ENCODE measurements at places on chromosomes 1 and 21. TPM values are rescaled to one million over a fixed set of nuclear protein-coding genes. Genes with fewer than 3 reads are reported as not detected.

ANKRD65 gene
- 10.0 TPM for total RNA-seq

DNA sequence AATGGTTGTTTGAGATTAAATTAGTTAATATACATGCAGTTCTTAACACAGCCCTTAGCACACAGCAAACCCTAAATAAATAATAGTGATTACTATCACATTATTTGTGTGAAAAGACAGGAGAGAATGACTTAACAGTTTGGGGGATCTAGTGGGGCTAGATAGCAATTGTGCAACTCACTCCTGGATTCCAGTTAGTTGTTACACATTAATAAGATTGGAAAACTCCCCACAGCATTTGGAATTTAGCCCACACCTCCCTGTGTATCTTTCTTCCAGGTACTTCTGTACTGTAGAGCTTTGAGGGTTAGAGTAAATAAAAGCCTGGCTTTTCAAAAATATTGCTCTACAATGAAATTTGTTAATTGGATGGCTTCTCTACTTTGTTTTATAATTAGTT lies 93.2 kb downstream of the KCTD3 start:
- no peaks in the 10 kb centered on the region for H3K4me1 ChIP-seq
- no peaks in the 10 kb centered on the region for H3K27me3 ChIP-seq
- H3K27ac ChIP-seq = no peak overlapping the region
- H3K36me3 ChIP-seq = no peaks in the 10 kb centered on the region

DNA sequence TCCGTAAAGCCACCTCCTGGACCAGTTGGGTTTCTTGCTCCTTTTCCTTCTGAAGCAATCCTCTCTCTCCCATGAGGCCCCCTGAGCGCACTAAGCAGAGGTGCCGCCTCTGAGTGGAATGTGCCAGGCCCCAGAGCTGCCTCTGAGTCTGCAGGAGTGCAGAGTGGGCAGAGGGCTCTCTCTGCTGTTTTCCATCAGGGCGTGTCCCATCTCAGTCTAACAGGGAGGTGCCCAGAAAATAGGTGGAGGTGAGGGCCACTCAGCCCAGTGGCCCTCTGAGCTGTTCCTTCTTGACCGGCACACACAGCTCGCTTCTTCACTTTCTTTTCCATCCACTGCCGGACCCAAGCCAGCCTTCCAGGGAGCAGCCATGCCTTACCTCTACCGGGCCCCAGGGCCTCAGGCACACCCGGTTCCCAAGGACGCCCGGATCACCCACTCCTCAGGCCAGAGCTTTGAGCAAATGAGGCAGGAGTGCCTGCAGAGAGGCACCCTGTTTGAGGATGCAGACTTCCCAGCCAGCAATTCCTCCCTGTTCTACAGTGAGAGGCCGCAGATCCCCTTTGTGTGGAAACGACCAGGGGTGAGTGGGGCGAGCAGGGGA lies at the start of gene CAPN9:
CAPN9 (plus strand) TSS at position 262 of the 604 bp plus-strand sequence; CDS start at position 371, 109 bp downstream.
- no peak within 1 kb of the TSS for H3K27ac ChIP-seq
- no peak for DNase-seq
- no peaks in the 10 kb centered on the region for H3K4me1 ChIP-seq
- no peak within 1 kb of the TSS for H3K4me3 ChIP-seq
- H3K36me3 ChIP-seq = no peaks in the 10 kb centered on the region

GRCh38 chr1:60277269-60277668 lies 203.7 kb upstream of the C1orf87 start:
- H3K27me3 ChIP-seq = no peaks in the 10 kb centered on the region
- DNase-seq = no peak
- no peak overlapping the region for H3K4me3 ChIP-seq
- no peaks in the 10 kb centered on the region for H3K36me3 ChIP-seq
- H3K4me1 ChIP-seq = peaks cover 14% of the 10 kb centered on the region
- no peak overlapping the region for H3K27ac ChIP-seq

GRCh38 chr1:23718482-23718881 lies 24.8 kb upstream of the ELOA start:
- H3K27ac ChIP-seq = no peak overlapping the region
- DNase-seq = no peak
- H3K4me3 ChIP-seq = no peak overlapping the region
- H3K4me1 ChIP-seq = peaks cover 9% of the 10 kb centered on the region
- no peaks in the 10 kb centered on the region for H3K36me3 ChIP-seq

PROX1 gene
- total RNA-seq = 5.4 TPM

- H3K4me1 ChIP-seq = peaks cover 9% of the 10 kb centered on the region
- no peak overlapping the region for H3K27ac ChIP-seq
- H3K4me3 ChIP-seq = no peak overlapping the region
- no peaks in the 10 kb centered on the region for H3K27me3 ChIP-seq
- no peaks in the 10 kb centered on the region for H3K36me3 ChIP-seq
- no peak for DNase-seq
Measured at GRCh38 chr1:94623560-94624148, 82.1 kb upstream of the F3 start.

- peak overlapping the region; percentile 73 for H3K4me3 ChIP-seq
- peaks cover 40% of the 10 kb centered on the region for H3K4me1 ChIP-seq
- H3K36me3 ChIP-seq = no peaks in the 10 kb centered on the region
- no peaks in the 10 kb centered on the region for H3K27me3 ChIP-seq
- H3K27ac ChIP-seq = peak overlapping the region; percentile 97
Measured at GRCh38 chr1:198158735-198159589, 2.2 kb downstream of the NEK7 start.

DNA sequence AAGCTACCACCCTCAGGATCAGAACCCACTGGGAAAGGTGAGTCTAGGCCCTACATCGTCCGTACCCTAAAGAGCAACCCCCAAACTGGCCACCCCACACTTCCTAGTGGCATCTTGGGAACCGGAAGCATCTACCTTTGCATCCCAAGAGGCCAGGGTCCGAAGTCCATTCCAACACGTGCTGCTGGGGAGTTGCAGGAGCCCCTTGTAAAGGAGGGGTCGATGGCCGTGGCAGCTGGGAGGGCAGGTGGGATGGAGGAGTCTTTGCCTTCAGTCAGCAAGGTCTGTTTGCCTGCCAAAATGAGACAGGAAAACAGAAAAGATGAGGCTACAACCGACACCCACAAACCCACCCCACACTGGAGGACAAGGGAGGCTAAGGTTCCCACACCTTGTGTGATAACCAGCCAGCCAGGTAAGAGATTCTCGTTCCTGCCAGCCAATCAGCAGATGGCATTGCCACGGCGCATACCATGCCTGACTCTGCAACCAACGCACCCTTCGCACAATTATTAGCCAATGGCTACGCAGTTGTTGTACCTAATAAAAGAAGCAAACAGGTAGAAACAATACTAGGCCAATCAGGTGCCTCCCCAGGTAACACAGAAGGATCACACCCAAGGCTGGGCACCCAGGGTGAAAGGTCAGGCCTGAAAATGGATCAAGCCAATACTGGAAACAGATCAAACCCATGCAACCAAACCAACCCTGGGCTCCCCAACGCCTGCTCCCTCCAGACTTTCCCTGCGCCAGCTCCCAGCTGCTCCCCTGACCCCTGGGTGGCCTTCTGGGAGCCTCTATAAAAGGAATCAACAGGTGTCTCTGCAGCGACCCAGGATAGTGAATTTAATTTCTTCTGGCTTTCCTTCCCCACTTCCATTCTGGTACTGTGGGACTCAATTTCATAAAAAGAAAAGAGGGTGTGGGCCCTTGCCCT lies 35.6 kb downstream of the CASZ1 start:
- H3K4me3 ChIP-seq = no peak overlapping the region
- peaks cover 63% of the 10 kb centered on the region for H3K4me1 ChIP-seq
- H3K36me3 ChIP-seq = no peaks in the 10 kb centered on the region
- DNase-seq = no peak

TLCD4 gene
- total RNA-seq = 11.1 TPM

DNA sequence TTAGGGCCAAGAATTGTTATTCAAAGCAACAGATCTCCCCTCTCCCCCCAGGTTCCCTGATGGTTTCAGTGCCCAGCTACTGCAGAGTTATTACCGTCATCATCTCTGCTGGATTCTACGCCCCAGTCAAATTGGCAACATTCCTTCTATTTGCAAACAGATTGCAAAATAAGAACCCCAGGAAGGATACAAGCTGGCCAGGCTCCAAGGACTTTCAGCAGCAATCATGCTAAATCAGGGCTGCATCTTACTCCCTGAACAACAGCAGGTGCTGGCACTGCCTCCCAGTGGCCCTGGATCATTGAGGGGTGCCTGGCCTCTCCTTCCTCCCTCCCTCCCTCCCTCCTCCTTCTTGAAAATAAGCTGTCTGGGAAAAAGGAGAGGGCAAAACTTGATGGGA lies 521.6 kb upstream of the BEND5 start:
- H3K4me1 ChIP-seq = no peaks in the 10 kb centered on the region
- no peak overlapping the region for H3K4me3 ChIP-seq
- no peaks in the 10 kb centered on the region for H3K36me3 ChIP-seq

- H3K36me3 ChIP-seq = no peaks in the 10 kb centered on the region
- H3K27me3 ChIP-seq = no peaks in the 10 kb centered on the region
- H3K4me3 ChIP-seq = no peak overlapping the region
- no peaks in the 10 kb centered on the region for H3K4me1 ChIP-seq
Measured at GRCh38 chr21:32860399-32860798, 88.8 kb upstream of the PAXBP1 start.

DNA sequence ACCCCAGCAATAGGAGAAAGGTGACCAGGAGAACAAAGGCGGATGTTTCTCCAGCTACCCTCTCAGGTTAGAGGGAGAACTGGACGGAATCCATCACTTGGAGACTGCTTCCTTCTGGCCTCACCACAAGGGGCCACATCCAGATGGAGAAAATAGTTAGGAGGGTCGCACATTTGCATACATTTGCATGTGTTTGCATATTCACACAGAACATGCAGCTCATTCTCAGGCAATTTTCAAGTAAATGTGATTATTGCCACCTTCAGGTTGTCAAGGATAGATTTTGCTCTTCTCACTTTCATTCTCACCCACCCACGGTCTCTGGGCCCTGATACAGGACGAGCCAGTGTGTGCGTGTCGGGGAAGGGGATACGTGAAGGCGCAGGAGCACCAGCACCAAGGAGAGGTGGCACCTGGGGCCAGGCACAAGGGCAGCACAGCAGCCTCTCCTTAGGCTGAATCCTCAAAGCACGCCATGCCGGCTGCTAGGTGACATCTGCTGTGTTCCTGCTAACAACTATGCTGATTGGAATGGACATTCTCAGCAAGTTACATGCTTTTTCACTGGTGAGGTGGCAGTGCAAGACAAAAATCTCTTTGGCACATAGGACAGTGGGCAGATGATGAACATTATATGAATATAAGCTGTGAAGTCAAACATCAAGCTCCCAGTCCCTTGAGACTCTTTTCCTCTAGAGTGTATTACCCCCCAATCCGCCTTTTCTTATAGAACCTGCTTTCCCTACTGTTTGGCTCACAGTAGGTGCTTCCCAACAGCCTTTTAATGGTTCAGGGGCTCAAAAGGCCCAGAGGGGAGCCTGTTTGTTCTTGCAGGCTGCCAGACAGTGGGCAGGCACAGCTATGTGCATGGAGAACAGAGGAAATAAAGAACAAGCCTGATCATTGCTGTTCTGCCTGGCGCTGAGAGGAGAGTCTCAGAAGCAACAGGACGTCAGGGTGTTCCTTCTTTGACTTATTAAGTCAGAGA lies 14.3 kb downstream of the ACKR1 start:
- no peaks in the 10 kb centered on the region for H3K4me1 ChIP-seq
- H3K36me3 ChIP-seq = no peaks in the 10 kb centered on the region
- no peak for DNase-seq
- no peak overlapping the region for H3K4me3 ChIP-seq
- no peaks in the 10 kb centered on the region for H3K27me3 ChIP-seq

GRCh38 chr1:77355010-77355409 lies 73.2 kb downstream of the AK5 start:
- H3K4me1 ChIP-seq = no peaks in the 10 kb centered on the region
- no peaks in the 10 kb centered on the region for H3K36me3 ChIP-seq
- no peak for DNase-seq
- H3K27ac ChIP-seq = no peak overlapping the region
- no peaks in the 10 kb centered on the region for H3K27me3 ChIP-seq

DNA sequence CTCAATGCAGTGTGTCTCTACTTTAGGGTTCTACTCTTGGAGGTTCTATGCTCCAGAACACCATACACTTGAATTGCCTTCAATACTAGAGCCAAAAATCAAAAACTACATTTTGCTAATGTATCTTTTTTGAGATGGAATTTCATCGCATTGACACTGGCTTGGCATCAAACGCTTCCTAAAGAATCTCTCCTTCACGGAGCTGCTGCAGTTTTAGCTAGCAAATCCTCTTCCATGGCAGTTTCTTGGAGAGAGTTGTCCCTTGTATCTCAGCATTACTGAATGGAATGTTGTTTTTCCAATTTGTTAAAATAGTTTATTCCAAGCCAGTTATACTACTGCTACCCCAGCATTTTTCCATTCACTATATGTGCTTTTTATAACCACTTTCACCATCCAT lies 17.7 kb downstream of the SDCCAG8 start:
- peaks cover 12% of the 10 kb centered on the region for H3K36me3 ChIP-seq
- no peak for DNase-seq
- H3K27me3 ChIP-seq = no peaks in the 10 kb centered on the region
- no peaks in the 10 kb centered on the region for H3K4me1 ChIP-seq

C1orf141 gene
- not detected for total RNA-seq

DNA sequence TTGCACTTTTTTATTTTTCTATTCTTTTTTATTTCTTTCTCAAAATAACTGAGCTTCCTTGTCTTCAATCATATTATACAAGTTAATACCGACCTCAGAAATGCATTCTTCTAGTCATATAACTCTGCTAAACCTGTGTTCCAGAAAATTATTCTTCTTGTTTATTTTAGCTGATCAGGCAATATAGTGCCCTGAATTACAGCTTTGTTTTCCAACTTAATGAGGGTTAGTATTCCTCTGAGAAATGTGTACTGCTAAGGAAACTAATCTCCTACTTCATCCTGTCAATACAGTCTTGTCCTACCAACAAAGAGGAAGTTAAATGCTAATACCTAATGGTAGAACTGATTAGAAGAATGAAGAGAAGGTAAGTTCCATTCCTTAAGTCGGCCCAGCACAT lies 13.0 kb downstream of the BRINP3 start:
- no peaks in the 10 kb centered on the region for H3K4me1 ChIP-seq
- no peaks in the 10 kb centered on the region for H3K27me3 ChIP-seq
- no peak overlapping the region for H3K27ac ChIP-seq
- no peak for DNase-seq

GRCh38 chr1:91912266-91912665 lies 26.3 kb upstream of the TGFBR3 start:
- no peaks in the 10 kb centered on the region for H3K27me3 ChIP-seq
- no peaks in the 10 kb centered on the region for H3K4me1 ChIP-seq
- H3K4me3 ChIP-seq = no peak overlapping the region

DNA sequence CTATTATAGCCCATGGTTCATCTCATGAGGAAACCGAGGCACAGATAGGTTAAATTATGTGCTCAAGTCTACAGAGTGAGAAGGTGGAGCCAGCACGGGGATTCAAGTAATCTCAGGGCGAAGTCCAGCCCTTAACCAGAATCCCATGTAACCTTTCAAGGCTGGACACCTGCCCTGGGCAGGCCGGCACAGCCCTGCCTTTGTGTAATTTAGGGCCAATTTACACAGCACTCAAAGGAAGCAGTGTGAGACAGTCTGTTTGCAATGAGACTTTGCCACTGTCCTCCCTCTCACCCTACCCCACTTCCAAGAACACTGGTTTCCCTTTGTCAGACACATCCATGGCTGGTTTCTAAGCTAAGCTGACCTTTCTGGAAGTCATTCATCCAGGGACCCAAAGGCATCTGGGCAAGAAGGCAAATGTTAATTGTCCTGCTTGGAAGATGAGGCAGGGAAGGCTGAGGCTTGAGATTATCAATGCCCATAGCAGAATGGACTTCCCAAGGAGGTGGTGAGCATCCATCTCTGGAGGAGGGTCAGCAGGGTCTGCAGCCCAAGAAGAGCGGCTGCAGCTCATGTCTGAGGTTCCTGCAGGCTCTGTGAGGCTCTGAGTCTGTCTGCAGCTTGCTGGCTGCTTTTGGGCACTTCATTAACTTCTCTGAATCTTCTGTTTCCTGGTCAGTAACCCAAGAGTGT lies 159.2 kb downstream of the TRABD2B start:
- DNase-seq = peak; percentile 40
- no peaks in the 10 kb centered on the region for H3K4me1 ChIP-seq
- H3K27ac ChIP-seq = peak overlapping the region; percentile 53
